IMR-90 (cell line): ENCODE measurements at places on chromosomes 4 and X. TPM values are rescaled to one million over a fixed set of nuclear protein-coding genes. Genes with fewer than 3 reads are reported as not detected.

The GRIA2 gene
- total RNA-seq = not detected in 2 replicates

The UTP3 gene
- total RNA-seq = 14.9 and 26.1 TPM in 2 replicates

The SCML2 gene
- 1.3 and 1.7 TPM in 2 replicates for total RNA-seq

The TRIM60 gene
- total RNA-seq = not detected in 2 replicates

The SUPT20HL2 gene
- not detected in 2 replicates for total RNA-seq

The ABLIM2 gene
- total RNA-seq = under 0.01 TPM in 2 replicates

The PAK3 gene
- total RNA-seq = 0.36 and 0.56 TPM in 2 replicates

The F11 gene
- total RNA-seq = not detected in 2 replicates

The JADE3 gene
- total RNA-seq = 4.4 and 4.7 TPM in 2 replicates

The ADGRL3 gene
- total RNA-seq = 2.2 and 2.5 TPM in 2 replicates

The MAOB gene
- 0.28 and 0.36 TPM in 2 replicates for total RNA-seq

The ATOH1 gene
- not detected in 2 replicates for total RNA-seq

The CLDN24 gene
- not detected in 2 replicates for total RNA-seq

The SYP gene
- under 0.01 TPM in 1 of 2 replicates, not detected in the other for total RNA-seq

The FAM9B gene
- not detected in 2 replicates for total RNA-seq

The H2BW2 gene
- not detected in 2 replicates for total RNA-seq

The MAGED4 gene
- total RNA-seq = 9.9 and 13.6 TPM in 2 replicates

The MYOZ2 gene
- under 0.01 and 0.18 TPM in 2 replicates for total RNA-seq

The SLC6A8 gene
- 6.7 and 7.2 TPM in 2 replicates for total RNA-seq

The GLUD2 gene
- 1.4 and 1.6 TPM in 2 replicates for total RNA-seq
